ENCODE measurements at places on chromosomes 3 and 15.

DNA sequence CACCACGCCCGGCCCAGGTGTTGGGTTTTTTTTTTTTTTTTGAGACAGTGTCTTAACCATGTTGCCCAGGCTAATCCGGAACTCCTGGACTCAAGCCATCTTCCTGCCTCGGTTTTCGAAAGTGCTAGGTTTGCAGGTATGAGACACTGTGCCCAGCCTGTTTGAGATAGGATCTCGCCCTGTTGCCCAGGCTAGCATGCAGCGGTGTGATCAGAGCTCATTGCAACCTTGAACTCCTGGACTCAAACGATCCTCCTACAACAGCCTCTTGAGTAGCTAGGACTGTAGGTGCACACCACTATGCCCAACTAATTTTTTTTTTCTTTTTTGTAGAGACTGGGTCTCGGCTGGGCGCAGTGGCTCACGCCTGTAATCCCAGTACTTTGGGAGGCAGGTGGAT, 20.3 kb upstream of the ITPKA start:
- ATAC-seq: no peak

- no peak for ATAC-seq
Measured at GRCh38 chr3:31129241-31129640, 234.8 kb upstream of the GADL1 start.

GRCh38 chr15:87589134-87589533, 667.4 kb downstream of the NTRK3 start:
- ATAC-seq: no peak

GRCh38 chr15:22979238-22980188, 655 bp downstream of the CYFIP1 start:
- peak; percentile 78 for ATAC-seq

DNA sequence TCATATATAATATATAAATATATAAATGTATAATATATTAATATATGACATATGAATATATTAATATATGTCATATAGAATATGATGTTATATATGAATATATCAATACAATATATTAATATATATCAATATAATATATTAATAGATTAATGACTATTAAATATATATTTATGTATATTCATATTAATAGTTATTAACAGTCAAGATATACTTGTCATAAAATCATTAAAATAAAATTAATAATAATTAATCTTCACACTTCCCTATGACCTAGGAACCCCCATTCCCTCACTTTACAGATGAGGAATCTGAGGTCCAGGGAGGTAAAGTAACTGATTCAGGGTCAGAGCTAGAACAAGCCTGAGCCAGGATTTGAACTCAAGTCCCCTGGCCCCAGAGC, 70.6 kb upstream of the SLC6A11 start:
- no peak for ATAC-seq

DNA sequence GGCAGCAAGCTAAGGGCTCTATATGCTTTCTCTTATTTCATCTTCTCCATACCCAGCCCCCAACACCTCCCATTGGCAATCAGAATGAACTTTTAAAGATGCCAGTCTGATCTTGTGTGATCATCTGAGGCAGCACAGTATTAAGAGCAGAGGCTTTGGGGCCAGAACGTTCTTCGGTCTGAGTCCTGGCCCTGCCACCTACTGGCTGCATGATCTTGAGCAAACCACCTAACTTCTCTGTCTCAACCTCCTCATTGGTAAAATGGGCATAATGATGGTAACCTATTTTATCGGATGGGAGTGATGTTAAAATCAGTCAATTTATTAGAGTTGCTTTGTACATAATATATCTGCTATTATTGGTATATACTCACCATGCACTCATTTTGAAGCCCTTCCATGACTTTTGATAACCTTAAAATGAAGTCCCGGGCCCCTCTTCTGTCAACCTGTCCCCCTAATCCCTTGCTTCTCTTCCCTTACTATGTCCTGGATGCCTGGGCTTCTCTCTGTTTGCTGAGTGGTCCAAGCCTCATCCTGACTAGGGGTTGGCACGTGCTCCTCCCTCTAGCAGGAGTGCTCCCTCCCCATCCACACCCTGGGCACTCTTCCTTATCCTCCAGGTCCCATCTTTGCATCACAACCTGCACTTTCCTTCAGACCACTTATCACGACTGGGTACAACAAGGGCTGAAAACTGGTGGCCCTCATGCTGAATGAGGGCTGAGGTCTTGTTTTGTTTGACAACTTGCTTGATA, 6.3 kb downstream of the EFCAB12 start:
- ATAC-seq: 0 out of 3 replicates have a peak, but pooled peaks have one; percentile 24

DNA sequence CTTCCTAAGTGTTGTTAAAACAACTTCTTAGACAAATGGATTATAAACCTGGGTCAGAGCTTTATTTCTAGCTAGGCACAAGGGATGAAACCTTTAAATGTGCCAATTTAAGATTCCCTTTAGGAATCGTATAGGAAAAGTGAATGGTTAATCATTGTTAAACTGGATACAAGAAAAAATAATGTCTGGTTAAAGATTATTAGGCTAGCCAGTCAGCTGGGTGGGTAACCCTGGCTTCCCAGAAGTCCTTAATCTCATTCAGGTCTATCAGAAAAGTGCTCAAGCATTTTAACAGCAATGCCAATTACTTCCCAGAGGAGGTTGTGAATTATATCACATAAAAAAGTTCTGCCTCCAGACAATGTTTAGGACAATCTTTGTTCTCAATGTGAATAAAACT, 37.6 kb downstream of the NANOGP8 start:
- no peak for ATAC-seq

Data from SK-N-SH treated with all-trans-retinoic acid at 6 μM for 48 hours (cell line).